ENCODE measurements at places on chromosomes 12 and 14.

DNA sequence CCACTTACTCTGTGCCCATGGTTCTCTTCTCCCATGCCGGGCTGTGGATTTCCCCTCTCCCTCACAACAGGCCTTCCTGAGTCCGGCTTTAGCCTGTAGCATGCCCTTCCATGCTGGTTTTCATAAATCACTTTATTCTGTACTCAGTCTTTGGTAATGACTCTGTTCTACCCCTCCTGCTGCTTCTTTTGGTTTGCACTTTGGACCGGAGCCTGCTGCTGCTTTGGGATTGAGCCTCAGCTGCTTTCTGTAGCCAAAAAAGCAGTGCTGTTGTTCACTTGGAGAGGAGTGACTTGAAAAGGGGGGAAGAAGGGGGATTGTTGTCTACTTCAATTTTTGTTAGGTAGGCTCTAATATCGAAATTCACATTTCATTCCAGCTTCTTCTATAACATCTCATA lies 8.5 kb upstream of the SLC6A13 start:
- no peak for DNase-seq

DNA sequence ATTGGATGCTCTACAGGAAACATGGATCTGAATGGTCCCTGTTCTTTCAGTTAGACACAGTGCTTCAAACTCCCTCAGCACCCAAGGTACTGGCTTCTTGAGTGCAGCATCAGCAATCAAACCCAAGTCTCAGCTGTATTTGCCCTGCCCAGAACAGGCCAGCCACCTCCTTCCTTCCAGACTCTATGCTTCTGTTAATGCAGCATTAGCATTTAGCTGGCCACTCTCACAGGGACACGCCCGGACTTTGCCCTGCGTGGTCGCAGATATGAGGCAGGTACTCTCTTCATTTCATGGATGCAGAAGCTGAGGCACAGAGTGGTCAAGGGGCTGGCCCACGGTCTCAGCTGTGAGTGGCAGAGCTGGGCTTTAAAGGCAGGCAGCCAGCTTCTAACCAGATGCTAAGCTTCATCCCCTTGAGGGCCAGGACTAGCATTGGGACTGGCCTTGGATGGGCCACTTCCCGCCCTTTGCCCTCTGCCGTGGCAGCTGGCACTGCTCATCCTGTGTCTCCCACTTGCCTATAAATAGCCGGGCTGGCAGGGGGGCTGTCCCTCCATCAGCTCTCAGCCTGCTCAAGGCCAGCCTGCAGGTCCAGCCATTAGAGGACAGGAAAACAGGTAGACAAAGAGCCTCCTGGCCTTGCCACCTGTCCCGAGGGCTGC lies 1.5 kb upstream of the SLC25A47 start:
- no peak for DNase-seq

DNA sequence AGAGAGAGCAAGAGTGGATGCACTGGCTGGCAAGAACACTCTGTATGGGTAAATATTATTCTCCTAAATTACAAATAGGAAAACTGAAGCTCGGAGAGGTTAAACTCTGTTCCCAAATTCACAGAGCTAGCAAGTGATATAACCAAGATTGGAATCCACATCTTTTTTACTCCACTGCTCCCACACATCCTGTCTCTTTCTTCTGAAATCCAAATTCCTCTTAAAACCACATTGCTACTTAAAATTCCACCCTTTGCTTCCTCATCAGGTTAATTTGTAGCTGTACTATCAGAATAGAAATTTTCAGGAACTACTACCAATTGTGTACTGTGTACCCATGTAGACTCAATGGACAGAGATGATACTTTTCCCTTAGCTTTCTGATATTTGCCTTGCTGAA lies 74.4 kb downstream of the ARMH4 start:
- DNase-seq, result no peak

DNA sequence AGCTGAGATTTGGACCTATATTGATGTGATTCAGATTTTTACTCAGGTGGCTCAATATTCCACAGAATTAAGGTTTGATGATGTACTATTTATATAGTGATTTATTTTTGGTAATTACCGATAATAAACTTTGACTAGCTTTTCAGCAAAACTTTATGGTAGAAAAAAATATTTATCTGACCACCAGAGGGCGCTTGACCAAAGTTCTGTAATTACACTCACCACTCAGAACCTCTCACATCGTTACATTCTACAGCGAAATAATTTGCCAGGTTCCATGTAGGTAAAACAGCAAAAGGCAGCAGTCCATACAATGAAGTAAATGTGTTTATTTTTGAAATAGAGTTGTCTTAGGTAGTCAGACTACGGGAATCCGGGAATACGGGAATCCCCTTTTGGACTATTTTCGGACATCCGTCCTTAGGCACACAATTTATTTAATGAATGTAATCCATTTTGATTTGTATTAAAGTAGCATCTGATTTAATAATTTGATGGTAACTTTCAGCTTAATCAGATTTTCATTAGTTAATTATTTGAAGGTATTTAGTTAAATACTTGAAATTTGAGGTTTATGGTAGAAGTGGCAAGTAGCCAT lies 143.0 kb upstream of the DDHD1 start:
- peak; percentile 57 for DNase-seq

DNA sequence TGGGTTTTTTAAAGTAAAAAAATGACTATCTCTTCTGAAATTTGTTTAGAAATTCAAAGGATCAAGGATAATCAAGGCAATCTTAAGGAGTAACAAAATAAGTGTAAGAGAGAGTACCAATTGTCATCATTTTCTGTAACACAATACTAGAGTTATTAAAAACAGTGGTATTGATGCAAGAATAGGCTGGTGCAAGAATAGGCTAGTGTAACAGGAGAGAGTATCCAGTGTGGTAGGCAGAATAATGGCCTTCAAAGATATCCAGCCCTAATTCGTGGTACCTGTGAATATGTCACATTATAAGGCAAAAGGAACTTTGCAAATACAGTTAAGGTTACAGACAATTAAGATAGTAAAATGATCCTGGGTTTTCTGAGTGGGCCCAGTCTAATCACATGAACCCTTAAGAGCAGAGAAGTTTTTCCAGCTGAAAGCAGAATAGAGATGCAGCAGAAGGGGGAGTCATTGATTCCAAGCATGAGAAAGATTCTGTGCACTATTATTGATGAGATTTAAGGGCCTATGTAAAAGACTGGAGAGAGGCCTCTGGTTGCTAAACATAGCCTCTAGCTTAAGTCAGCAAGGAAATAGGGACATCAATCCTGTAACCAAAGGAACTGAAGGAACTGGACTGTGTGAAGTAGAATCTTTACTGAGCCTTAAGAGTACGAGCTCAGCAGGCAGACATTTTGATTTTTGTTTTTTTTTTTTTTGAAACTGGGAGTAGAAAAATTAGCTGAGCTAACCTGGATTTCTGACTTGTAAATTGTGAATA lies 134.1 kb downstream of the GPHN start:
- DNase-seq, result no peak

DNA sequence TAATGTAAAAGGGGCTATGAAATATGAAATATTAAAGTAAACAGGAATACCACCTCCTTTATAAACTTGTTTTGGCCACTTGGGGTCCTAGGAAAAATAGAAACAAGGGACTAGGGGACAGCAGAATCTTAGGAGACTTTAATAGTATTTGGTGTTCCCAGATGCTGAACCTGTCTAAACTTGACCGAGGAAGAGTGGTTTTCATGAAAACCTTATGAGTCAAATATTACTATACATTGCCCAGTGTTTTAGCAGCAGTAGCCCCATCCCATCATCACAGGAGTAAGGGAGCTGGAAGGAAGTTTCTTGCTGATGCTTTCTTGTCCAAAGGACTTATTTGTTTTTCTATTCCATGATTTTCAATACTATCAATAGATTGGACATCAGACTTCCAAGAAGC lies 177.5 kb upstream of the CAND1 start:
- no peak for DNase-seq

GRCh38 chr14:58082491-58083098 lies 69.4 kb downstream of the ARMH4 start:
- no peak for DNase-seq

DNA sequence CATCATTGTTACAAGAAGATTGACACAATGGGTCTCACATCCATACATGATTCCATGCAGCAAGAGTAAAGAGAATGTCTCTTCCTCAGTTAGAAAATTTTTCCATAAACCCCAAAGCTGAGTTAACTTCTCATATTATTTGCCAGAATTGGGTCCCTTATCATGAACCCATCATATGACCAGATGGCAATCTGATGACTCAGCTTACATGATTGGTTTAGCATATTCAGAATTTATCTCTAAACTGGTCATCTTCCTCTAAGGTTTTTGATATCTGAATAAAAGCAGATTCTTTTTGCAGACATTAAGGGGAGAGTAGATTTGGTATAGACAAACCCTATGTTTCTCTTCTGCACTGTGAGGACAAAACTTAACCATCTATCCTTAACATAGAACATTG lies 174.9 kb downstream of the PIK3C2G start:
- no peak for DNase-seq

DNA sequence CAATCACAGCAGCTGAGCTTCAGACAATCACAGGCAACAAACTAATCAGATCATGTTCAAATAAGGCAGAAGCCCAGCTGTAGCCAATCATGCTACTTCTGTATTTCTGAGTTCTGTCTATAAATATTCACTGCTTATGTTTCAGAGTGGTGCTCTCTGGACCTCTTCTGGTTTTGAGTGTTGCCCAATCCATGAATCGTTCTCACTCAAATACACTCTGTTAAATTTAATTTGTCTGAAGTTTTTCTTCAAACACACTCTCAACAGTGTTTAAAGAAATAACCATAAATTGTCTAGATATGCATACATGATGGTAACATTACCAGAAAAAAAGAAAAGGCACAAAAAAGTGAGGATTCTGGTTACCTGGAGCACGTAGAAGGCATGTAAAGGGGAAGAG lies 77.9 kb upstream of the BBS10 start:
- DNase-seq, result no peak

DNA sequence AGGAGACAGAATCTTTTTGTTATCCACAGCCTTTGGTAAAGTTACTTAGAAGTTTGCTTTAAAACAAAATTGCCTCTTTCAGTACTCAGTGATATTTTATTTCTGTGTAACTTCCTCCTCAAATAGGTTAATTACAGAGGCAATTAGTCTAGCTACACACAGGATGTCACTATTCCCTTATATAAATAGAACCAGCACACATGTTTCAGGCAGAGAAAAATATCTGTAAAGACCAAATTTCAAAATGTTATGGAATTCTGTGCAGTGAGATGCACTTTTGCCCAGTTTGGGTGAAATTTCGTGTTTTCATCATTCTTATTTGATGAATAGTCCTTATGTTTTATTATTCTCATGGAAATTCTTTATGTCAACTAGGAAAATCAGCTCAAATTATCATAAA lies 410.6 kb upstream of the SOX5 start:
- DNase-seq, result no peak

GRCh38 chr12:99444859-99445316 lies 202.7 kb upstream of the GARIN6 start:
- DNase-seq, result no peak

- no peak for DNase-seq
Observed at GRCh38 chr12:32821293-32821692, 65.6 kb upstream of the YARS2 start.

DNA sequence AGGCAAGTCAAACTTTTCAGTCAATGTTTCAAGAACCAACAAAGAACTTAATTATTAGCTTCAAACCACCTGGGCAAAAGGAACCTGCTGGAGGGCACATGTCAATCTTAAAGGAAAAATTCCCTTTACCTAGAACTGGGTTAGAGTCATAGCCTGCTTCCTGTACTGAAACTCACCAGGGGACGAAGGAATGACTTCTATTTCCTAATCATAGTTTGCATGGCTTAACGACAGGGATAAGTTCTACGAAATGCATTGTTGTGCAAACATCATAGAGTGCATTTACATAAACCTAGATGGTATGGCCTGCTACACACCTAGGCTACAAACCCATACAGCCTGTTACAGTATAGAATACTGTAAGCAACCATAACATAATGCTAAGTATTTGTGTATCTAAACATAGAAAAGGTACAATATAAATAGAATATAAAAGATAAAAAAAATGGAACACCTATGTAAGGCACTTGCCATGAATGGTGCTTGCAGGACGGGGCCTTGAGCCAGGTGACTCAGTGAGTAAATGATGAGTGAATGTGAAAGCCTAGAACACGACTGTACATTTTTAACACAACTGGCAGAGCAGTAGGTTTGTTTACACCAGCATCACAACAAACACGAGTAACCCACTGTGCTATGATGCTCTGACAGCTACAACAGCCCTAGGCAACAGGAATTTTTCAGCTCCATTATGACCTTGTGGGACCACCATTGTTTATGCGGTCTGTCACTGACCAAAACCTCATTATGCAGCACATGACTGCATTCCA lies 234.9 kb upstream of the CAND1 start:
- DNase-seq, result peak; percentile 29

DNA sequence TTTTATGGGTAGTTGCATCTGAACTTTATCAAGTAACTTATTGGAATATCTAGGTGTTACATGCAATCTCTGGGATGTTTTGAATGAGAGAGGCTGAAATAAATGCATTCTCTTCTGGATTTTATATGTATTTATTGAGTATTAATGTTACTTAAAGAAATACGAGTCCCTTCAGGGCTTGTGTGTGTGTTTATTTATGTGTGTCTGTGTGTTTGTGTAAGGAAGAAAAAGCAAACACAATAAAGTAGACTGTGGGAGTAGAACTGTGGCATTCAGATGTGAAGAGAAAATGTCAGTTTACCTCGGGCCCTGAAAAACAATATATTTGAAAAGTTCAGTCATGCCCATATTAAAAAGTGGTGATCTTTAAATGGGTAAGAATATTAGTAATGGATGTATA lies 250.5 kb downstream of the RPL10L start:
- no peak for DNase-seq

DNA sequence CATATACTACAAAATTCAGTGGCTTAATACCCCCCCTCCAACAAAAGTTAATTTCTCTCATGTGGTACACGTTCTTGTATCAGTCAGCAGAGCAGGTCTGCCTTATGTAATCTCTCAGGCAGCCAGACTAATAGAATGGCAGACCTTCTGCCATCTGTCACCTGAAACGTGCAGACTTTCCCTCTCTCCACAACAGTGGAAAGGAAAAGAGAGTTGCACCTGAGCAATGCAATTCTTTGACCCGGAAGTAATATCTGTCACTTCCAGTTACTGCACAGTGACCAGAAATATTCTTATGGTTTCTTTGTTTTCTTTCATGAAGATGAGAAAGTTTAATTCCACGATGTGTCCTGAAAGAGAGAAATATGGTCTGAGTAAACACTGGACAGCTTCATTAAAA lies 14.4 kb downstream of the KERA start:
- DNase-seq, result no peak

DNA sequence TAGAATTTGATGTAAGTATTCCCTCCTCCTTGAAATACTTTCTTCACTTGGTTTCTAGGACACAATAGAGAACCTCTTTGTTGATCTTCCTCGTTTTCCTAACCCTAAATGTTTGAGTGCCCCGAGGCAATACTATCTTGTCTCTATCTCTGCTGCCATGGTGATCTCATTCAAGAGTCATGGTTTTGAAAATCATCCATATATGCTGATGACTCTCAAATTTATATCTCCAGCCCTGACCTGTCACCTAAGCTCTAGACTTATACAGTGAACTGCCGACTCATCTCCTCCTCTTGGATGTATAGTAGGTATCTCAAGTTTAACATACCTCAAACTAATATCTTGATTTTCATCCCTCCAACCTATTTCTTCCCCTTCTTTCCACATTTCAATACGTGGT lies 71.4 kb downstream of the RIC8B start:
- no peak for DNase-seq
